ENCODE measurements at places on chromosomes 13 and 19. TPM values are rescaled to one million over a fixed set of nuclear protein-coding genes. Genes with fewer than 3 reads are reported as not detected.

DNA sequence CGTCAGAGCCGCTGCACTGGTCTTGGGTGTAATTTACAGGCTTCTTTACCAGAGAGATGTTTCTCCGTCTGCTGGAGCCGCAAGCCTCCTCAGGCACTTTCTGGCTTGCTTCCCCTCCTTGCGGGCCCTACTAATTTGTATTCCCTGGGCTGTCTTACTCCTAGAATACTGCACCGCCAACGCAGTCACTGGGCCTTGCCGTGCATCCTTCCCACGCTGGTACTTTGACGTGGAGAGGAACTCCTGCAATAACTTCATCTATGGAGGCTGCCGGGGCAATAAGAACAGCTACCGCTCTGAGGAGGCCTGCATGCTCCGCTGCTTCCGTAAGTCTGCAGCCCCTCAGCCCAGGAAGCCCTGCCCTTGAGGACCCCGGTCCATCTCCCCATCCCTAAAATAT is 14.1 kb upstream of the C19orf33 start:
- H3K4me1 ChIP-seq, result peaks cover 31% of the 10 kb centered on the region
- no peaks in the 10 kb centered on the region for H3K27me3 ChIP-seq
- no peaks in the 10 kb centered on the region for H3K36me3 ChIP-seq
- no peak for DNase-seq
- H3K4me3 ChIP-seq, result no peak overlapping the region

The YJEFN3 gene
- 8.1 TPM for total RNA-seq

The ZNF616 gene
- total RNA-seq, result 13.1 TPM

- no peak overlapping the region for H3K4me3 ChIP-seq
- no peaks in the 10 kb centered on the region for H3K27me3 ChIP-seq
- DNase-seq, result no peak
- H3K27ac ChIP-seq, result no peak overlapping the region
Measured at GRCh38 chr19:52670046-52670445, 31.9 kb upstream of the ZNF83 start.

DNA sequence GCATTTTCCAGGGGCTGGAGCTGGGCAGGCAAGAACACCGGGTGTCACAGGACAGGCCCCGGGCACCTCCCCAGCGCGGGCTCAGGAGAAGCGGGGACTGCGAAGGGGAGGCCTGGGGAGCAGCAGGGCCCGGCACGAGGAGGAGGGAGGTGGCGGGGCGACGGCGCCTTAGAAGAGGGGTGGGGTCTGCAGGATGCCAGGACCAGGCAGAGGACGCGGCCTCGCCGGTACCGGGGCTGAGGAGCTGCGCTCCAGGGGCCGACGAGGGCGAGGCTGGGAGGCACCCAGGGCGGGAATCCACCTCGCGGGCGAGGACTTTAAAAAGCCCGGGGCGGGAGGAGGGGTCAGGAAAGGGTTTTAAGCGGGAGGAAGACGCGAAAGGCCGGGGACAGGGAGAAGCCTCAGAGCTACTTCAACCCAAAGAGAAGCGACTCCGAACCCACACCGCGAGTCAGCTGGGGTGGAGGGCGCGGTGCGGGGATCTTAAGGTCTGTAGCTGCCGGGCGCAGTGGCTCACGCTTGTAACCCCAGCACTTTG is 665 bp downstream of the ZNF347 start:
- no peaks in the 10 kb centered on the region for H3K27me3 ChIP-seq
- H3K27ac ChIP-seq, result no peak overlapping the region
- peak overlapping the region; percentile 73 for H3K4me3 ChIP-seq
- H3K4me1 ChIP-seq, result peaks cover 8% of the 10 kb centered on the region
- peak; percentile 13 for DNase-seq

- peak; percentile 2 for DNase-seq
- no peaks in the 10 kb centered on the region for H3K36me3 ChIP-seq
- H3K4me1 ChIP-seq, result no peaks in the 10 kb centered on the region
- H3K4me3 ChIP-seq, result no peak overlapping the region
- H3K27ac ChIP-seq, result no peak overlapping the region
Measured at GRCh38 chr19:54684527-54684926, 21.7 kb downstream of the LILRB4 start.

DNA sequence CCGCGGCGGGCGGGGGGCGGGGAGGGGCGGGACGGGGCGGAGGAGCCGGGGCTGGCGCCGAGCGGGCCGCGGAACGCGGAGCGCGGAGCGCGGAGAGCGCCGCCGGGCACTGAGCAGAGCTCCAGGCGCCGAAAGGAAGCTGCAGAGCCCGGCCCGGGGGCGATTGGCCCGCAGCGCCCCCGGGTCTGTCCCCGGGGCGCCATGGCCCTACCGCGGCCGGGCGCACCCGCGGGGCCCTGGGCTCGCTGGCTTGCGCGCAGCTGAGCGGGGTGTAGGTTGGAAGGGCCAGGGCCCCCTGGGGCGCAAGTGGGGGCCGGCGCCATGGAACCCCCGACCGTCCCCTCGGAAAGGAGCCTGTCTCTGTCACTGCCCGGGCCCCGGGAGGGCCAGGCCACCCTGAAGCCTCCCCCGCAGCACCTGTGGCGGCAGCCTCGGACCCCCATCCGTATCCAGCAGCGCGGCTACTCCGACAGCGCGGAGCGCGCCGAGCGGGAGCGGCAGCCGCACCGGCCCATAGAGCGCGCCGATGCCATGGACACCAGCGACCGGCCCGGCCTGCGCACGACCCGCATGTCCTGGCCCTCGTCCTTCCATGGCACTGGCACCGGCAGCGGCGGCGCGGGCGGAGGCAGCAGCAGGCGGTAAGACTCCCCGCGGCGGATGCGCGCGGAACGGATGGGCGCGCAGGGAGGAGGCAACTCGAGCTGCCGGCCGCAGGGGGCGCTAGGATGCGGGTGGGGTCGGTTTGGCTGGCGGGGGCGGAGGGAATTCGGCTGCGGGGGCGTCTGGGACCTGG is at the start of gene PDE4A:
PDE4A (plus strand) TSS at position 95 of the 796 bp plus-strand sequence; CDS start at position 322, 227 bp downstream.
- no peaks in the 10 kb centered on the region for H3K36me3 ChIP-seq
- H3K27ac ChIP-seq, result no peak within 1 kb of the TSS
- H3K27me3 ChIP-seq, result peaks cover 32% of the 10 kb centered on the region
- H3K4me3 ChIP-seq, result peak within 1 kb of the TSS; percentile 55
- no peak for DNase-seq
- H3K4me1 ChIP-seq, result peaks cover 50% of the 10 kb centered on the region

The MTMR6 gene
- total RNA-seq, result 18.5 TPM

DNA sequence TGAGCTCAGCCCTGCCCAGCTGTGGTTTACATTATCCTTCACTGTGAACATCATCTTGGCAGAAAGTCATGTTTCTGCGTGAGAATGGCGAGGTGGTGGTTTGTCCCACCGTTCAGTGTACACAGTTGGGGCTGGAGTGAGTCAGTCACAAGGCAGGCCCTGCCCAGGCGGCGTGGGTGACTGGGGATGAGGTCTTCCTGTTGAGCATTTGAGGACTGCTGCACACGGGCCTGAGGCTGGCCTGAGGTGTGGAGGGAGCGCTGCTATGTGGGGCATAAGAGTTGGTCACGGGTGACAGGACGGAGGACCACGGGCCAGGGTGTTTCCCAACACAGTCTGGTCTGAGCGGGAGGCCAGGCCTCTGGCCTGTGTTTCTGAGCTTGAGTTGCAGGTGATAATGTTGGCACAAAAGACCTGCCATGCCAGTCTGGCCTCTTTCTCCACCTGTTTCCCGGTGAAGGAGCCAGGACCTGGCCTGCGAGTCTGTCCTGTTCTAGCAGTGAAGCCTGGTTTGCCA is 13.4 kb upstream of the C19orf33 start:
- peak; percentile 87 for DNase-seq
- no peaks in the 10 kb centered on the region for H3K36me3 ChIP-seq
- H3K27me3 ChIP-seq, result no peaks in the 10 kb centered on the region
- H3K4me3 ChIP-seq, result no peak overlapping the region
- peak overlapping the region; percentile 50 for H3K27ac ChIP-seq

- no peaks in the 10 kb centered on the region for H3K27me3 ChIP-seq
- peaks cover 17% of the 10 kb centered on the region for H3K4me1 ChIP-seq
- DNase-seq, result no peak
- H3K27ac ChIP-seq, result peak overlapping the region; percentile 53
Measured at GRCh38 chr19:10927730-10928562, 493 bp downstream of the YIPF2 start.

- peaks cover 4% of the 10 kb centered on the region for H3K36me3 ChIP-seq
- peaks cover 24% of the 10 kb centered on the region for H3K4me1 ChIP-seq
- no peak for DNase-seq
- no peak overlapping the region for H3K27ac ChIP-seq
- no peaks in the 10 kb centered on the region for H3K27me3 ChIP-seq
Measured at GRCh38 chr19:1882089-1882785, 3.1 kb downstream of the ABHD17A start.

Measured in astrocyte (in vitro differentiated cells and primary cell).